NCI-H1105 treated with DMSO at 0.1 percent for 48 hours (cell line): ENCODE measurements at places on chromosomes 16 and 17.
A peak's percentile ranks its signal among the peaks of the same experiment; 100 is the strongest.

GRCh38 chr16:13999071-13999894 is 71.8 kb upstream of the MRTFB start:
- DNase-seq = no peak

DNA sequence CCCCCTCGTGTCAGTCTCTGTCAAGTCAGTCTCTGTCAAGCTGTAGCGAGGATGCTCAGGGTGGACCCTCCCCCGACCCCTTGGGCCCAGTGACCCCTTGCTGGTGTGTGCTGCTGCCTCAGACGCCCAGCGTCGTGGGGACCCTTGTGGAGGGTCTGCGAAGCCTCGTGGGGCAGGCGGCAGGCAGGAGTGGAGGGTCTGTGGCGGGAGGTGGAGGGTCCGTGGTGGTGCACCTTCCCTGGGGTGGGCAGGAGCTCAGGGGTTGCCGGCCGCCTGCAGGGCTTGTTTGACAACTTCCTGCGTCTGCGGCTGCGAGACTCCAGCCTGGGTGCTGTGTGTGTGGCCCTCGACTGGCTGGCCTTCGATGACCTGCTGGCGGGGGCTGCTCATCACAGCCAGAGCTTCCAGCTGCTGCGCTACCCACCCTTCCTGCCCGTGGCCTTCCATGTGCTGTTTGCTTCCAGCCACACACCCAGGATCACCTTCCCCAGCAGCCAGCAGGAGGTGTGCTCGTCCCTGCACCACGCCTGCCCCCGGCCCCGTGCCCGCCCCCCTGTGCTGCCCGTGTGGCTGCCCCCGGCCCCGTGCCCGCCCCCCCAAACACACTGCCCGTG is 5.6 kb downstream of the GNG13 start:
- no peak for DNase-seq

- DNase-seq = peak; percentile 19
Observed at GRCh38 chr17:42067371-42068091, 17.1 kb upstream of the C17orf113 start.

DNA sequence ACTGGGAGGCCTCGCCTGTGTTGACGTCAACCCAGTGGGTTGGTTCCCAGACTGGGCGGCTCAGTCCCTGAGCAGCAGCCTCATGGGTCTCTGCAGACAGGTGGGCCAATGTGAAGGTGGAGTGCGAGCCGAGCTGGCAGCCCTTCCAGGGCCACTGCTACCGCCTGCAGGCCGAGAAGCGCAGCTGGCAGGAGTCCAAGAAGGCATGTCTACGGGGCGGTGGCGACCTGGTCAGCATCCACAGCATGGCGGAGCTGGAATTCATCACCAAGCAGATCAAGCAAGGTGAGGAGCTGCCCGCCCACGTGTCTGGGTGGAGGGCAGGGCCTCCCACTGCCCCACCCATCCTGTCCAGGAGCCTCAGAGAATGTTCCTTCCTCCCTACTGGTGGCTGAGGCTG is 44.1 kb downstream of the MRC2 start:
- peak; percentile 79 for DNase-seq

DNA sequence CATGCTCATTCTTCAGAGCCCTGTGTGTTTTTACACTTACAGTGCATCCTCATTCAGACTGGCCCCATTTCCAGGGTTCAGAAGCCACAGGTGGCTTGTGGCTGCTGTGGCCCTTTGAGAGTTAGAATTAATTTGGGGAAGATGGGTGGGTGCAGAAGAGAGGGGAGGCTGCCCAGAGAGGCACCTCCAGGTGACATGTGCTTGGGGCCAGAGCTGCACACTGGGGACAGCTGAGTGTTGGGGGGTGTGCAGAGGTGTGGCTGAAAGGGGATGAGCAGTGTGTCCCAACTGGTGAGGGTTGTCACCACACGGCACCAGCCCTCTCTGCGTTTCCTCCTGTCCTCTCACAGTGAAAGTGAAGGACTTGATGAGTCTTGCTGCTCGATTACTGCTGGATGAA is 6.9 kb upstream of the EIF1 start:
- DNase-seq = no peak

DNA sequence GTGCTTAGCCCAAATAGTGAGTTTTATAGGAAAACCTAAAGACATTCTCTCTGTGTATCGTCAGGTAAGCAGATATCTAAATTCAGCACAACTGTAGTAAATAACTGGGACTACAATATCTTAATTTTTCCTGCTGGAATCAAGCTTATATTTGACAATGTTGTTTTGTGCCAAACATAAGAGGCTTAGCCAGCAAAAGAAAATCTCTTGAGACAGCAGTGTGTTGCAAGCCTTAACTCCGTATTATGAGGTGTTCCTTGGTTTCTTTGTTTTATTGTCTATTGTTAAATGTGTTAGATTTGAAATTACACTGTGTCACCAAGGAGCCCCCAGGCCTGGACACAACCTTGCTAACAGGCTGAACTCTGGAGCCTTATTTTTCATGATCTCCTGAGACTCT is 1570.6 kb upstream of the GOT2 start:
- DNase-seq = no peak

DNA sequence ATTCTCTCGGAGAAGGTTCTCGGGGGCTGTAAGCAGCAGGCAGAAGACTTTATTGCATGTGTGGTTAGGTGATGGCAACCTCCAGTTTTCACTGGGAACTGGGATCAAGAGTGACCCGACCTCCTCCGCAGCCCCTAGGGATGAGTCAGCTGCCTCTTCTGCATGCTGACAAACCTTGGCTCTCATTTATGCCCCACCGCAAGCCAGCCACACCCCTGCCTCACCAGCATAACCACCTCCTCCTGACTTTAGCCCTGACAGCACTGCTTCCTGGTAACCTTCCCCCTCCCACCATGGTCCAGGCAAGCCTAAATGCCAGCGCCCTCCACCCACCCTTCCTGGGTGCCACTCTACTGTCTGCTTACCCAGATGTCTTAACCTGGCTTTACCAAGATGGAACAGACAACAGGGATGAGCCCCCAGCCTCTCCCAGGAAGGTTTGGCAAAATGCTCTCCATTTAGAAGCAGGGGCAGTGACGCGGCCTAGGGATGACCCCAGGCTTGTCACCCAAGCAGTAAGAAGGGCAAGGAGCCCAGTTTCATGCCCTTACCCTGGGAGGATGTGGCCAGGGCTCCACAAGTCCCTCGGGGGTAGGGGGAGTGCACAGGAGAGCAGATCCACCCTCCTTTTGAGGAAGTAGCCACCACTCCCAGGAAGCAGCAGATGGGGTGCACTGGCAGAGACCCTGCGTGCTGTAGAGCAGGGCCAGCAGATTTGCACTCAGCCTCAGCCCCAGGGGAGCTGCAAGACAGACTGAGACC is 73.5 kb downstream of the GOSR1 start:
- DNase-seq = no peak

DNA sequence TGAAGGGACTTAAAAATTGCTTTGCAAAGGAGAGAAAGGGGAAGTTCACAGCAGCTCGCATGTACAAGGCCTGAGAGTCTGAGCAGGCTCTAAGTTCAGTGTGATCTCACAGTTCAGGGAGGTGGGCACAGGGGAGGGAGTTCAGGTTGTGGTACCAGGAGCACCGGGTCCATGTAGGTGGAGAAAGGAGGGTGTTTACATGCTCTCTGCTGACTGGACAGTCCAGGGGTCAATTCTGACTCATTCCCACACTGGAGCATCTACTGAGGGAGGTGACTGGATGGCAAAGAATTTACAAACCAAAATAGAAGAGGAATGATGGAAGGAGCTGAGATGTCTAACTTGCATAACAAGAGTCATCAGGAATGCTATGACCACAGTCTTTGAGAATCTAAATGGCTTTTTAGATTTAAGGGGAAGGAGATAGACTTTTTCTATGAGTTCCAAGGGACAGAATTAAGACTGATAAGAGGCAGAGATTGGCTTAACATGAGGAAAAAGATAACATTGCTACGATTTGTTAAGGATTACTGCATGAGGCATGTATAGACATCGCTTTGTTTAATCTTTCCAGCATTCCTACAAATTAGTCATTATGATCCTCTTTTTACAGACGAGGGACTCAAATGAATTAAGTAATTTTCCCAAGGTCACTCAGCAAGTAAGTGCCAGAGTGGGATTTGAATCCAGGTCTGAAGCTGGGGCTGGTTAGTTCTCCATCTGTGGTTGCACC is 29.9 kb downstream of the MIS12 start:
- DNase-seq = no peak

GRCh38 chr17:50060951-50061712 is 5.2 kb downstream of the ITGA3 start:
- DNase-seq = no peak

GRCh38 chr17:62626719-62627218 is 701 bp upstream of the MRC2 start:
- DNase-seq = no peak

DNA sequence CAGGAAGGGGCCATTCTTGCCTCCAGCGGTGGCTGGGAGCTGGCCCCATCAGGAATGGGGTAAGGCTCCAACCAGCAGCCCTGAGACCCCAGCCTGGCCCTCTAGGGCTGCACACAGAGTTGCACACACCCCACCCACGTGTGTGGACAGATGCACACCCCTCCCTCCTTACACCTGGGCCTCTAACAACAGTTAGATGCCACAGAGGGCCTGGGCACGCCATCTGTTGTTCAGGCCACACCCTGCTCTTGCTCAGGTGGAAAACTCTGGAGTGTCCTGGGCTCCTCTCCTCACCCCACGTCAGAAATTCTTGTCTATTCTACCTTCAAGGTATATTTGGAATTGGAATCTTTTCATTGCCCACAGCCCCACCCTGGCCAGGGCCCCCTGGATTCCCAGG is 13.3 kb upstream of the RAI1 start:
- no peak for DNase-seq

DNA sequence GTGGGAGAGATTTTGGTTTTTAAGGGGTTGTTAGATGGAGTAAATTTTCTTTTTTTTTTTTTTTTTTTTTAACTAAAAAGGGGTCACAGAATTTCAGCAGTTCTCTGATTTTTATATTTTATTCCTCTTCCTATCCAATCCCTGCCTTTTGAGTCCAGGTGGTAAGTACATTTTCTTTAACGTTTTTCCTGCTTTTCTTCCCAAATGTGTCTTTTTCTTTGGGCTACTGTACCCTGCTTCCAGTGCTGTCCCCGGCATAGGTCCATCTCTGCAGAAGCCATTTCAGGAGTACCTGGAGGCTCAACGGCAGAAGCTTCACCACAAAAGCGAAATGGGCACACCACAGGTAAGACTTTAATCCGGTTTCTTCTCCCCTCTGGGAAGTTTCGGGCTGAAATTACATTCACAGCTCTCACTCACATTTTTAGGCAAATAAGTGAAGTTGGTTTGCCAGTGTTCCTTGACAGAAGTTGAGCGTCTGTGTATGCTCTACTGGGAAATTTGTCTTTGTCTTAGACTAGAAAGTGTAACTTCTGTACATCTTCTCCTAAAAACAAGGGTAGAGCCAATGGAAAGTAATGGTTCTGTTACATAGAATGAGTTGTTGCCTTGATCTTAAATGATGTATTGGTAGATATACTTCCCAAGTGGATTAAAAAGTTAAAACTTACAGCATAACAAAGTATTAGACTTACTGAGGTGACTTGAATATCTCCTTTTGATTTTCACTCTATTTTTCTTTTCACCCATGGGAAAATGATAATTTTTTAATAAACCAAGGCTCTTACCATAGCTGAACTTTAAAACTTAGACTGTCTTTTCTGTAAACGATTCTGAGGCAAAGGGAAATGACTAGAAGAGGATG is 54.5 kb downstream of the TUBD1 start:
- DNase-seq = no peak

- no peak for DNase-seq
Observed at GRCh38 chr17:40158438-40159013, 18.2 kb downstream of the CASC3 start.

- no peak for DNase-seq
Observed at GRCh38 chr17:81294512-81295030, 536 bp downstream of the SLC38A10 start.

DNA sequence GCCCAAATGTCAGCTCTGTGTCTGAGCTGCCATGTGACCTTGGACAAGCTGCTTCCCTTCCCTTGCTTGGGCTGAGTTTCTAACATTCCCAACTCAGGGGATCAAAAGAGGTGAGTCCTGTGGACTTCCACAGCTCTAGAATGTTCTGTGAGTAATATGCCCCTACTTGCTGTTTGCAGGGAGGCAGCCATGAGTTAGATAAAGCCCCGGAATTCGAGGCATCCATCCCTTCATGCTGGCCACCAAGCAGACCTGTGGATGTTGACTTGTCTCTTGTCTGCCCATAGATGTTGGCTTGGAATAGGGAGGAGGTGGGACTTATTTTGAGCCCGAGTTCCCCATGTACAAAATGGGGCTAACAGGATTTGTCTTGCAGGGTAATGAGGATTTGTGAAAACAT is 36.2 kb downstream of the KSR1 start:
- DNase-seq = no peak

DNA sequence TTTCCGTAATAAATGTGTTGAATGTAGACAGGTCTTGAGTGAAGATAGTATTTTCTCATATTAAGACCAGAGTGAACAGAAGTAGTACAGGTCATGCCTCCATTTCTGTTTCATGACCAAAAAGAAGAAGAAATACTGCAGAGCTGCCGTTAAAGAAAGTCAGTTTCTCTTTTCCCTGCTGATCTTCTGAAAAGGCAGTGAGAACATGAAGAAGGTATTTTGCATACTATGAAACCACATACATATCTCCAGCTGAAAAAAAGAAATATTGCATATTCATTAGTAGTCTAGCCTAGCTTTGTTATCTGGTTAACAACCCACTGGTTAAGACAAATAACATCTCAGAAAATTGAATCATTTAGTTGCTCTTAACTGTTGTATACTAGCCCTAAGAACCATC is 138.4 kb downstream of the PHKB start:
- no peak for DNase-seq

DNA sequence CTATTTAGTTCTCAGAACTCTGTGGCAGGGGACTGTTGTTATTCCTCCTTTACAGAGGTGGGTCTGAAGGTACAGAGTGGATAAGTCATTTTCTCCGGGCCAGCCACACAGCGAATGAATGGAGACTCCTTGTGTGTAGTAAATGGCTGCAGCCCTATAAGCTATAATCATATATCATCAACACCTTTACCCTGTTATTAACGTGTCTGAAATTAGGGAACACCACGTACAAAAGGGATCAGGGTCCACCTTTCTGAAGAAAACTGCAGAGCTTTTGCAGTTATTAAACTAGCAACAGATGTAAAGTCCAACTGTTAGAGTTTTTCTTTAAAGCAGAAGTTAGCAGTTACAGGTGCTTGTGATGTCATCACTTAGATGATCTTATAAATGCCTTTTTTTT is 696.7 kb downstream of the MAF start:
- DNase-seq = no peak

DNA sequence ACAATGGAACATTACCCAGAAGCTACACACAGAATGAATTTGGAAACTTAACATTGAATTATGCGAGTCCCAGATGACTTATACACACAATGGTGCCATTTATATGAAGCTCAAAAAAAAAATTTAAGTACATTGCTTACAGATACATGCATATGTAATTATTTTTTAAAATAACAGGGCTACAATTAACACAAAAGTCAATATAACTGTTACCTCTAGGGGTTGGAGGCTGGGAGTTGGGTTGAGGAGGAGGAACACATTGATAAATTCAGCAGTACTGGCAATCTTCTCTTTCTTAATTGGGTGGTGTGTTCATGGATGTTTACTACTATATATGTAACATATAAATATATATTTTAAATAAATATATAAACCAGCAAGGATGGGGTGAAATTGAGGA is 1.1 kb downstream of the ZNF23 start:
- DNase-seq = no peak
